Epithelial cell of alveolus of lung (primary cell): ENCODE measurements at places on chromosomes 13 and 19. TPM values are rescaled to one million over a fixed set of nuclear protein-coding genes. Genes with fewer than 3 reads are reported as not detected.

Gene LGALS4
- not detected in 2 replicates for total RNA-seq

Gene TLE2
- total RNA-seq, result 3.9 and 29.4 TPM in 2 replicates

Gene CYP2F1
- total RNA-seq, result not detected in 2 replicates

Gene VPS36
- total RNA-seq, result 15.8 and 20.3 TPM in 2 replicates

Gene KL
- total RNA-seq, result 0.32 TPM in 1 of 2 replicates, not detected in the other

Gene ELSPBP1
- not detected in 2 replicates for total RNA-seq

Gene CYP4F22
- not detected in 2 replicates for total RNA-seq

Gene CEACAM3
- total RNA-seq, result not detected in 2 replicates

Gene OCEL1
- 20.2 and 28.4 TPM in 2 replicates for total RNA-seq

Gene FGF14
- total RNA-seq, result 0.52 and 5.9 TPM in 2 replicates

Gene CLEC4M
- total RNA-seq, result not detected in 2 replicates

Gene RAB3D
- total RNA-seq, result 18.2 and 21.1 TPM in 2 replicates

Gene ZGLP1
- 0.32 and 0.52 TPM in 2 replicates for total RNA-seq

Gene FOSB
- total RNA-seq, result 7.4 and 16.4 TPM in 2 replicates

Gene ACP7
- 0.26 TPM in 1 of 2 replicates, not detected in the other for total RNA-seq

Gene KHSRP
- 182 and 196 TPM in 2 replicates for total RNA-seq

Gene LYPD5
- 1.3 TPM in 1 of 2 replicates, not detected in the other for total RNA-seq

Gene NLRP5
- not detected in 2 replicates for total RNA-seq

Gene PNMA8B
- total RNA-seq, result 0.78 and 5.6 TPM in 2 replicates
